ENCODE measurements at places on chromosomes 12 and 14.

DNA sequence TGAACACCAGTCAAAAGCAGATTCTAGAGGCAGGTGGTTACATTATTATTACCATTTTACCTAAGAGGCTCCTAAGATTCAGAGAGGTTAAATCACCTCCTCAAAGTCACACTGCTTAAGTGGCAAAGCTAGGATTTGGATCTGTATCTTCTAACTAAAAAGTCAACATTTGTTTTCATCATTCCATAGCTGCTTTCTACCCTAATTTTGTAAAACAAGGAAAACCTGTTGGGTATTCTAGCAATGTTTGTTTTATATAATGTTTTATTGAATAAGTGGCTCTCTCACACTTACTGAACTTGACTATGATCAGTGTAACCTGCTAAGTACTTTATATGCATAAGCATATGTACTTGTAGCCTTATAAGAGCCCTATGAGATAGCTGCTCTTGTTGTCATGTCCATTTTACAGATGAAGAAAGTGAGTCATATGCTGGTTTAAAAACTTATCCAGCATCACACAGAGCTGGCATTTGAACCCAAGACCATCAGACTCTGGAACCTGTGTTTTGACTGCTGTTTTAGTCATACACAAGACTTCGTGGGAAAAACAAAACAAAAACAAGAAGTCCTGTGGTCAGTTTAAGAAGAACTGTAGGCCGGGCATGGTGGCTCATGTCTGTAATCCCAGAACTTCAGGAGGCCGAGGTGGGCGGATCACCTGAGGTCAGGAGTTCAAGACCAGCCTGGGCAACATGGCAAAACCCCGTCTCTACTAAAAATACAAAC is 31.7 kb upstream of the EVL start:
- DNase-seq: no peak

DNA sequence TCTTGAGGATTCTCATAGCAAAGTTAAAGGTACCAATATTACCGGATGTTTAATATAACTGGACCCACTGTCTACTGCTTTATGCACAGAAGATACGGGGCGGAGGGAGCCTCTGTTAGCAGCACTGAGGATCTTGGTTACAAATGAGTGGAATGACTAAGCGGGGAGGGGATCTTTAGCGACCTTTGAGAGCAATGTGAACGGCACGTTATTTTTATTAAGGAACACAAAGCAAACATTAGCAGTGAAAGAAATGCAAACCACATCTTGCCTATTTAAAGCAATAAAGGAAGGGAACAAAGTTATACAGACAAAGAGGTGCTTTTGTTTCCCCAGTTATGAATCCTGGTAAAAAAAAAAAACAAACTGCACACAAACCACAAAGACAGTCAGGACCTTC is 27.1 kb upstream of the PRMT8 start:
- DNase-seq: no peak

GRCh38 chr12:127559349-127560040 is 707.5 kb upstream of the TMEM132C start:
- peak; percentile 89 for DNase-seq

DNA sequence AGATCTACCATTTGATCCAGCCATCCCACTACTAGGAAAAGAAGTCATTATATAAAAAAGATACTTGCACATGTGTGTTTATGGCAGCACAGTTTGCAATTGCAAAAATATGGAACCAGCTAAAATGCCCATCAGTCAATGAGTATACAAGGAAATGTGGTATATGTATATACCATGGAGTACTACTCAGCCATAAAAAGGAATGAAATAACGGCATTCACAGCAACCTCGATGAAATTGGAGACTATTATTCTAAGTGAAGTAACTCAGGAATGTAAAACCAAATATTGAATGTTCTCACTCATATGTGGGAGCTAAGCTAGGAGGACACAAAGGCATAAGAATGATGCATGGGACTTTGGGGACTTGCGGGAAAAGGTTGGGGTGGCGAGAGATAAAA is 402.6 kb downstream of the RAD51B start:
- DNase-seq: no peak

DNA sequence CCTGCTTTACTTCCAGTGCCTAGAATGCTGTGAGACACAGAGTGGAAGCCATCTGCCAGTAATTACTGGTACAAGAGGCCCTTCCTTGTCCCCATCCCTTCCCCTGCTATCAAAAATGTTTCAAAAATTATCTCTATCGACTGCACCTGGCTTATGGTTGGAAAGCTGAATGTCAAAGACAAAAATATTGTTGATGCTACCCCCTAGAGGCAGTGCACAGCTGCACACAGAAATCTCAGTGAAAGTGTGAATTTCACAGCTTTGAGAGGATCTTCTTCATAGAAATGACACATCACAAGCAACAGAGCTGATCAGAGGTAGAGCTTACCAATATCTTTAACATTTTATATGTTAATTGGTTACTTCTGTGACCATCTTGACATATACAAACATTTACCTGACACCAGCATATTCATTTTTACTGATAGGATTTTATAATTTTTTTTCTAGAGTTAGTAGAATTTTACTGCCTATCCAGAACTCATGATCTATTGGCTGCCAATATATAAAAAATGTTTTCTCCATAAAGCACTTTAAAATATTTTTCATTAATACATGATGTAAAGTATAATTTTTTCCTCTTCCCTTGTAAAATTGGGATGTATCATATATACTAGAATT is 138.0 kb downstream of the AACS start:
- peak; percentile 47 for DNase-seq

DNA sequence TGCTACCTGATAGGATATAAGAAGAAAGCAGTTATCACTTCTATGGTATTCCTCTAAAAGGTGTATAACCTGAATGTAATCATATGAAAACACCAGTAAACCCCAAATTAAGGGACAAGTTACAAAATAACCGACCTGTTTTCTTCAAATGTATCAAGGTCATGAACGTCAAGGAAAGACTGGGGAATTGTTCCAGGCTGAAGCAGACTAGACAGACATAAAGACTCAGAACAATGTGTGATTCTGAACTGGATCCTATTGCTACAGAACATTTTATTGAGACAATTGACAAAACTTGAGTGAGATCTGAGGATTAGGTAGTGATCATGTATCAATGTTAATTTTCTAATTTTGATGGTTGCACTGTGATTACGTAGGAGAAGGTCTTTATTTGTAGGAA is 15.4 kb upstream of the LRP6 start:
- no peak for DNase-seq

DNA sequence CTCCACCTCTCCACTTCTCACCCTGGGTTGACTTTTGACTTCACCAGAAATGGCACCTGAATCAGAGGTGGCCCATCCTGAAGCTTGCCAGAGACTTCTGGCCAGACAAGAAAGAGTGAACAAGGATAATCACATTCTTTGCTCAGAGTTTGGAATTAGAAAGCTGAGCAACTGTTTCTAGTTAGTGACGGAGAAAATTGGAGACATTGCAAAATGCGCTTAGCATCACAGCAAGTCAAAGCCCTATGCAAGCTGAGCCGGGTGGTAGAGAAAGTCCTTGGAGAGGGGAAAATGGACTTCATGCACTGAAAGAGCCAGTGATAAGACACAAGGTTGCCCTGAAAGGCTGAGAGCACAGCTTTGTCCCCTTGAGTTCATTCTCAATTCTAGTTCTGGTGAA is 161.8 kb downstream of the PAH start:
- no peak for DNase-seq

DNA sequence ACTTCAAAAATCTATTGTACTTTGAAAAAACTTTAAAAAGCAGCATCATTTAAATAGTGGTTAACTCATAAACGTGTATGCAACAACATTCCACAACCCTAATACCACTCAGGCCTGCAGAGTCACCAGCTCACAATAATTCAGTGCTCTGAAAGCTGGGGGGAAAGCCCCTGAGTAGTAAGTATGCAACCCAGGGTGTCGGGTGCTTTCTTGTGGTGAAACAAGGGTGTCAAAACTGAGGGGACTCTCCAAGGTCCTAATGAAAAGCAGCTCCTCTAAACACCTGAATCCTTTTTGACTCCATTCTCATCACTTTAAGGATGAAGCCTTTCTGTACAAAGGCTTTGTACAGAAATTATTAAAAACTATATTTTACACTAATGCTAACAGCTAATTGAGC is 33.7 kb downstream of the FGFR1OP2 start:
- no peak for DNase-seq

- DNase-seq: no peak
Measured at GRCh38 chr14:75811136-75811829, 150.2 kb downstream of the TTLL5 start.

DNA sequence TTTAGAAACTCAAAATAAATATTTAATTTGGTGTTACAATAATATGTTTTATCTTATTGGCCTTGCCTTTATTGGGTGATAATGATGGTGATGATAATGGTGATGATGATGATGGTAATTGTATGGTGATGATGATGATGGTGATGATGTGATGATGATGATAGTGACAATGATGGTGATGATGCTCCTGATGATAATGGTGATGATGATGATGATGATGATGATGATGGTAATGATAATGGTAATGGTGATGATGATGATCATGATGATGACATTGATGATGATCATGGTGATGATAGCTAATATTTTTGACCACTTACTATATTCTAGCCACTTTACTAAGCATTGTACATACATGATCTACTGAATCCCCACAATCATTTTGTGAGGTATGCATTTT is 1548.6 kb upstream of the TMEM132C start:
- DNase-seq: no peak

DNA sequence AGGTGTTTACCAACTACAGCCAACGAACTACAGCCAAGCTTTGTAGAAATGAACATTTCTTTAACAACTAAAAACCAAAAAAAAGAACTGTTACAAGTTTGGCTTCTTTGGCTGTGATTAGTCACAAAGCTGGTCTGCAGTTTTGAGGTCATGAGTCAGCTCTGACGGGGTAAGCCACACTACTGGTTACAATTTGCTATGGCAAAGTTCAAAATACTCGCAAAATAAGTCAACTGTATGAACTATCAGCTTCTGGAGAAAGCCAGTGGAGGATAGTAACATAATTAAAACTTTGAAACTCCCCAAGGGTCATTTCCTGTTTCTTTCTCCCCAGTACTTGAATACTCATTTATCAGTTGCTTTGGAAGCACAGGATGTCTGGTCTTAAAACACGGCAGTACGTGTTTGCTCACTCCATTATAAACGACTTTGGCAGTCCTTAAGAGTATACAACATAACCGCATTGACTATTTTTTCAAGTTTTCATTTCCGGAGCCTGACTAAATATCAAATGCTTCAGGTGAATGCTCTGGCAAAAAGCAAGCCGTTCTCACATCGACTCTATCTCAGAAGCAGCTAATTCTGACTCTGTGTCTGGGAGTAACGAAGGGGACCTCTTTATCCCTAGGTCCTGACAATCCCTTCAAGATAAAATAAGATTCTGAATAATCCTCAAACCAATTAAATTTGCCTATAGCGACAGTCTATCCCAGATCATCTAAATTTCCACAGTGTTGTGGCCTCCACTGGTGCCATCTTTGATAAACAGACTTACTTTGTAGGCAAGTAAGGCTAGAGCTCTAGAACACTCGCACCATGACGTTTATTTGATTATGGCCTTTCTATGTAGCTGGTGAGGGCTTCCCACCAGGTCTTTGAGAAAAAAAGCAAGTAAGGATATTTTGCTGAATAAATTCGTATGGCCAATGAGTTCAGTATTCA is 10.6 kb downstream of the PHLDA1 start:
- peak; percentile 74 for DNase-seq

- DNase-seq: no peak
Measured at GRCh38 chr12:124406043-124406442, 111.2 kb downstream of the RFLNA start.

DNA sequence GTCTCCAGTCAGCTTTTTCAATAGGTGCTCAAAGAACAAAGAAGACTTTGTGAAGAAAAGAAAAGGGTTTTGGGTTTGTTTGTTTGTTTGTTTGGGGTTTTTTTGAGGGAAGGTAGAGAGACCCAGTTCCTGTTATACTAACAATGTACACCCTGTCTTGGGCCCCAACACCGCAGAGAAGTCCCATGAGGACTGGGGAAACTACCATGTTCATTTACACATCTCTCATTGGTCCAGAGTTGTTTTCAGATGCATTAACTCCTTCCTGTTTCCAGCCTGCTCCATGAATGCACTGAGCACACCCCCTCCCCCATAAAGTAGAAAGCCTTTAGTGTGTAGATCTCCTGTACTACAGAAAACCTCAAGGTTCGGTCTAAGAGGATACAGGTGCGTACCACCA is 51.1 kb upstream of the SLC8A3 start:
- DNase-seq: no peak

DNA sequence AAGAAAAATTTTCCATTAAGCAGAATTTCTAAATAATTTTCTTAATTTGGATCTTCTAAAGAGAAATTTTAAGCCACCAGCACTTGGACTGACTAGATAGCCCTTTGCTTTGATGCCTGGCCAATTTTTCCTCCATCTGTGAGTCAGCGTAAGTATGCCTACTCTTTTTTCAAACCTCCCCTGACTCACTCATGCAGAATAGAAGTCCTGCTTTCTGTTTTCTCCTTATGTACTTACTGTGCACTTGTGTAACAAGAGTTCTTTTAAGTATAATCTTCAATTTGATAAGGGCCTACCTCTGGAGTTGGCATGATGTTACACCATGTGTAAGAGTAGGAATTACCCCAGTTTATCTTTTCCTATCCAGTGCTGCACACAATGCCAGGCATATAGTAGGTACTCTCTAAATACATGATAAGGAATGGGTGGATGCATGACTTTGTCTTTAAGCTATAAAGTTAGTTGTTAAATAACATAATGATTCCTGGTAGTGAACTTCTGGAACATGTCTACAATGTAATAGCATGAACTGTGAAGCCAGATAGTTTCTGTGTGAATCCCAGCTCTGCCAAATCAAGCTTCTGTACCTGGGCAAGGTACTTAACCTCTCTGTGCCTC is 329.6 kb downstream of the TMTC2 start:
- DNase-seq: peak; percentile 74

GRCh38 chr14:59753512-59753911 is 117.1 kb downstream of the RTN1 start:
- no peak for DNase-seq

- DNase-seq: no peak
Measured at GRCh38 chr12:122868471-122869177, 27.3 kb downstream of the VPS37B start.

- no peak for DNase-seq
Measured at GRCh38 chr14:87325741-87326140, 667.2 kb downstream of the GALC start.

DNA sequence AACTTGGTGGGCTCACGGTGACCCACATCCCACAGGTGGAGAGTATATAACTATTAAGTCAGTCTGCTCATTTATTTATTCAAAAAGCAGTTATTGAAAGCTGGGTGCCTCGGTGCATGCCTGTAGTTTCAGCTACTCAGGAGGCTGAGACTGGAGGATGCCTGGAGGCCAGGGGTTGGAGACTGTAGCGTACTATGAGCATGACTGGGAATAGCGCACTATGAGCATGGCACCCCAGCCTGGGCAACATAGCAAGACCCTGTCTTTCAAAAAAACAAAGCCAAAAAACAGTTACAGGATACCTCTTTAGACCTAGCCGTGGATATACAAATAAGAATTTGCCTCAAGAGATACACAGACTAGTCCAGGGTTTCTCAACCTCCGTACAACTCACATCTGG is 139.8 kb downstream of the ZFP36L1 start:
- no peak for DNase-seq

- no peak for DNase-seq
Measured at GRCh38 chr12:76240281-76240680, 107.9 kb downstream of the BBS10 start.

Measured in hematopoietic multipotent progenitor cell treated with erythropoietin and hydrocortisone succinate and interleukin-3 and kit ligand, for 4 days (in vitro differentiated cells).